ENCODE measurements at places on chromosomes 3 and 15.

DNA sequence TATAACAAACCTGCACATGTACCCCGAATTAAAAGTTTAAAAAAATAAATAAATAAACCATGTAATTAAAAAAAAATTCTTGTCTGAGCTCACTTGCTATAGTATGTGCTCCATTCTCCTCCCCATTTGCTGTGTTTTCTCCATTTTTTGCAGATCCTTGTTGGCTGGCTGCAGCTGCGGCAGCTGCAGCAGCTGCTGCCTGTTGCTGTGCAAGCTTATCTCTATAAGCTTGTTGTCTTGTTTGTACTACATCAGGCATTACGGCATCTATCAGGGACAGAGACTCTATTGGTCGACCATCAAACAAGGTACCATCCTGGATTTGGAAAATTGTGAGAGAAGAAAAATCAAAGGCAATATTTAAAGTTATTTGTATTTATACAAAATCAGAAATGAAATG is 145.9 kb downstream of the TBL1XR1 start:
- peak; percentile 56 for DNase-seq

DNA sequence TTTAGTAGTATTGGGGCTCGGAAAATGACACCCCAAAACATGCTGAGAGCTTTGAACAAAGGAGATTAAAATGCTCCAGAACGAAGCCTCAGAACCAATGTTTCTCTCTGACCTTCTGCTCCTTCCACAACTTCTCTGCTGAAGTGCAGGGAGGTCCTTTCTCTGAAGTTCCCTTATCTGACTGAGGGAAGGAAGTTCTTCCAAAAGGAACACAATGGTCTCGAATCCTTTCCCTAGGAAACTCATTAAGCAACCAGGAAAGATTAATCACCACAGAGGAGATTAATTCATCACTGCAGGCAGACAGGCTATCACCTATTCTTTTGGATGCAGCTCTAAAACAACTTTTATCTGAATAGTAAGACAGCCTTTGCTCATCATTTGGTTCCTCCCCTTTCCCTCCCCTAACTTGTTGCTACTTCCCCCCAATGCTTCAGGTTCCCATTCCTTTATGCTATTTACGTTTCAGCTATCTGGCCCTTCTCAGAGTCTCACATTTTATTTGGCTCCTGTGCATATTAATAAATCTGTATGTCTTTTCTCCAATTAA is 18.2 kb upstream of the WDR49 start:
- no peak for DNase-seq

DNA sequence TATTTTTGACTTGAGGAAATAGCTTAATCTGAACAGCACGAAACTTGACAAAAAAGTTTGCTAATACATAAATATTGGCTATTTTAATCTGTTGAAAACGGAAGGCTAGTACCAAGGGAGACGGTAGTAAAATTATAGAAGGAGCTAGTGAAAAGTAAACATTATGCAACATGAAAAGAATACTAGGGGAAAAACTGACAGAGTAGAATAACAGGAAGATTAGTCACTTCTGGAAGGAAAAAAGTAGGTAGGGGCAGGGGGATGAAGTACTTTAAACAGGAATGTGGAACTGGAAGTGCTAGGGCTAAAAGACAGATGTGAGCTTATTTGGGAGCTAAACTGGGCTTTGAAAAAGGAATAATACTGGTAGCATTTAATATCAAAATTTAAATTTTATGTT is 60.1 kb downstream of the MBNL1 start:
- DNase-seq, result no peak

- DNase-seq, result no peak
These were observed 1.2 kb downstream of the SS18L2 start for GRCh38 chr3:42591811-42592210.

- DNase-seq, result no peak
These were observed 1.4 kb upstream of the PDHB start for GRCh38 chr3:58434990-58435389.

DNA sequence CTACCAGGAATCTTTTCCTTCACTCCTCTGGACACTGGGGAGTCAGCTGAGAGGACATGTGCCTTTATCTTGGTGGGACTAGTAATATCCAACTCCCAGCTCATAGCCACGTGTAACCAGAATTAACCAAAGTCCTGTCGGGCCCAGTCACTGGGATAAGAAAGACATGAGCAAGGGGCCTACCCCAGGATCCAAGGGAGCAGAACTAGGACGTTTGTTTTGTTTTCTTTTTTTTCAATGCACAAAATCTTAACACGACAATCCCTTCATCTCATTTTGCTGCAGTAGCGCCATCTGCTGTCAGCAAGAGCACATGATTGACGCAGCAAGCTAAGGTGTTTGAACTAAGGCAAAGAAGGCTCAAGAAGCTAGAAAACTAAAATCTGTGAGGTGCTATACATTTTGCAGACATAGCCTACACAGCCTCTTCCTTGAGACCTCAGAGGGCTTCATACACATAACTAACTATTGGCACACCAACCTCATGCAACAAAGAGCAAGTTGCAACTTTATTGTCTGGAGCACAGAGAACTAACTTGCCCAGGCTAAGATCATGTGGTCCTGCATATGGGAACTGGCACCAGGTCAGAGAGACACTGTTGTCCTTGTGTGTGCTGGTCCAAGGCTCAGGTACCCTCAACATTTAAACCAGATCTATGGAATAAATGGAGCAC is 43.6 kb downstream of the RLBP1 start:
- DNase-seq, result peak; percentile 81

- no peak for DNase-seq
These were observed 1.0 kb upstream of the LRCH3 start for GRCh38 chr3:197790033-197790432.

DNA sequence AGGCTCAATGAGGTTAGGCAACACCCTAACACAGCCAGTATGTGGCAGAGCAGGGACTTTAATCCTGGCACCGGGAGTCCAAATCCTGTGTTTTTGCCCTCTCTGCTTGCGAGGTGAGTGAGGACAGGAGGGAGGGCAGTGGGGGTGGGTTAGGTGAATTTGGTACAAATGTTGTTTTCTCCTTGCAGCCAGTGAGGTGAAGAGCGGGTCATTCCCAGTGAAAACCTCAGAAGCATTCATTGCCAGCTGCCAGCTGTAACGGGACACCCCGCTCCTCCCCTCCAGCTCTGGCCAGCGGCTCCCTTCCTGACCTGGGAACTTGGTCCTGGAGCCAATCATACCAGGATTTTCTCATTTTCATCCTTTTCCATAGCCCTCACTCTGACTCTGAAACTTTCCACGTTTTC is 45.7 kb upstream of the RAB6B start:
- peak; percentile 83 for DNase-seq

DNA sequence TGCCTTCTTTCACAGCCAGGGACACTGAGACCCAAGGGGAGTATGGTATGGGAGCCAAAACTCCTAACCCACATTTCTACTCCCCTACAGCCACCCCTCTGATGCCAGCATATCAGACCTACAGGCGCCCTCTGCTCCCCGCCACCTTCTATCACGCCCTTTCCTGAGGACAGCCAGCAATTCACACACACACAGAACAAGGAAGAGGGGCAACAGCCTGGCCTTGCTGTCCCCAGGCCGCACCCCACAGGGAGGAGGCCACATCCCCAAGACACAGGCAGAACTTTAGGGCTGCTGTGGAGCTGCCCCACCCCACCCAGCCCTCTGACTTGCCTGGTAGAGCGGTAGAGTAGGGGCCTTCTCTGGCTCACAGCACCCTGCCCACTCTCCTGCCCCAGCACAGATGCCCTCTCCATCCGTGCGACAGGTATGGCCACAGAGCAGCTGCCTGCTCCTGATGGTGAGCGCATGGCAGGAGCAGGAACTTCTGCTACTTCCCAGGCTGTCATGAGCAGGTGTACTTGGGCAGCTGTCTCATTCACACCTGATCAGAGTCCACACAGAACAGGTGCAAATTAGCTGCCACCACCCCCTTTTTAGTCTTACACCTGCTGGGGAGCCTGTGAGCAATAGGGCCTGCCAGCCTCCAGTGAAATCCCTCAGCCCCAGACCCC is 33.4 kb downstream of the CCDC33 start:
- DNase-seq, result no peak

DNA sequence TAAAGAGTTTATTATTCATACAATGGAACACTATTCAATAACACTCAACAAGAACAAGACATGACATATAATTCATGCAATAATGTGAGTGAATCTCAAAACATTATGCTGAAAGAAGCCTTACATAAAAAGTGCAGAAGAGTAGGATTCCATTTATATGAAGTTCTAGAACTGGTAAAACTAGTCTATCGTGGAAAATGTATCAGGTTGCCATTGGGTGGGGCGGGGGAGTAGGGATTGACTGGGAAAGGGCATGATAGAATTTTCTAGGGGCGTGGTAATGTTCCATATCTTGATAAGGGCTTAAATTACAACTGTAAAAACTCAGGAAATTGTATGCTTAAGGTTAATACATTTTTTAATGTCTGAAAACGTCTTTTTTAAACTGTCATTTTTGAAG is 247.9 kb downstream of the SATB1 start:
- DNase-seq, result no peak

GRCh38 chr15:80208758-80209734 is 43.0 kb downstream of the CTXND1 start:
- DNase-seq, result no peak

GRCh38 chr15:57355259-57355658 is 21.0 kb upstream of the CGNL1 start:
- DNase-seq, result no peak

Measured in femur (tissue), 1 donor.